HepG2 (cell line): ENCODE measurements at places on chromosomes 7 and 10. TPM values are rescaled to one million over a fixed set of nuclear protein-coding genes. Genes with fewer than 3 reads are reported as not detected.

DNA sequence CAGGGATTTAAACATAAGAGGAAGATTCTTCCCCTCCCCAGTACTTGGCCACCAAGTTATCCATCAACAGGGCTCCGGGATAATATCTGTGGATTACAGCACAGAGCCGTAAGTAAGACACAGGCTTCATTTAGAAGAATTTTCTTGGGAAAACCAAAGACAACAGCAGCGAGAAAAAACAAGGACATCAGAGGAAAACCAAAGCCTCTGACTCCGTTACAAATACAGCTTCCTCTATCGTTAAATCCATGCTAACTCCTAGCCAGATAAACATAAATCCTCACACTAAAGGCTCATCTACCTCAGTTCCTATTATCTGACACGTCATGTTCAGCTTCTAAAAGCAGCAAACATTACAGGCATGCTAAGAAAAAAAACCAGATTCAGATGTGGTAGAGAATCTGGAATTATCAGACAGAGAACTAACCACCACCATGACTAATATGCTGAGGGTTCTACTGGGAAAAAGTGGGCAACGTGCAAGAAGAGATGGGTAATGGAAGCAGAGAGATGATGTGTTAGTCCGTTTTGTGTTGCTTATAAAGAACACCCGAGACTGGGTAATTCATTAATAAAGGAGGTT lies 48.4 kb downstream of the BRI3 start:
- no peak for DNase-seq

- peak; percentile 17 for DNase-seq
Observed at GRCh38 chr7:72538856-72539255, 126.7 kb upstream of the CALN1 start.

GRCh38 chr10:112811741-112812551 lies 138.1 kb upstream of the TCF7L2 start:
- DNase-seq = peak; percentile 95

GRCh38 chr7:42567051-42567450 lies 330.0 kb upstream of the GLI3 start:
- DNase-seq = no peak

GRCh38 chr10:132987671-132988571 lies 45.6 kb upstream of the CFAP46 start:
- DNase-seq = no peak

DNA sequence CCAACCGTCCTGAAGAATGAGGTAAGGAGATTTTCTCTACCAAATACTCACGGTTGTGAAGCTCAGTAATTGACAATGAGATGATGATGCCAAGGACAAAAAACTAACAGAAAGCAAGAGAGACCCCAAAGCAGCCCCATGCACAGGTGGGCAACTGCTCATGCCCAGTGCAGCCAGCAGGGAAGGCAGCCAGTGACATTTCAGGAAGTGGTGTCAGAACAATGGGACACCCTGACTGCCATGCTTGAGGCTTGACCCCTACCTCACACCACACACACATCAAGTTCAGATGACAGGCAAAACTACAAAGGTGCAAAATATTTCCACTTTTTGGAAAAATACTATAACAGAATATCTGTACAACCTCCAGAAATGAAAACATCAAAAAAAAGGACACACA lies 66.9 kb downstream of the CFAP46 start:
- DNase-seq = no peak

GRCh38 chr7:131031099-131031868 lies 296.4 kb upstream of the MKLN1 start:
- no peak for DNase-seq

DNA sequence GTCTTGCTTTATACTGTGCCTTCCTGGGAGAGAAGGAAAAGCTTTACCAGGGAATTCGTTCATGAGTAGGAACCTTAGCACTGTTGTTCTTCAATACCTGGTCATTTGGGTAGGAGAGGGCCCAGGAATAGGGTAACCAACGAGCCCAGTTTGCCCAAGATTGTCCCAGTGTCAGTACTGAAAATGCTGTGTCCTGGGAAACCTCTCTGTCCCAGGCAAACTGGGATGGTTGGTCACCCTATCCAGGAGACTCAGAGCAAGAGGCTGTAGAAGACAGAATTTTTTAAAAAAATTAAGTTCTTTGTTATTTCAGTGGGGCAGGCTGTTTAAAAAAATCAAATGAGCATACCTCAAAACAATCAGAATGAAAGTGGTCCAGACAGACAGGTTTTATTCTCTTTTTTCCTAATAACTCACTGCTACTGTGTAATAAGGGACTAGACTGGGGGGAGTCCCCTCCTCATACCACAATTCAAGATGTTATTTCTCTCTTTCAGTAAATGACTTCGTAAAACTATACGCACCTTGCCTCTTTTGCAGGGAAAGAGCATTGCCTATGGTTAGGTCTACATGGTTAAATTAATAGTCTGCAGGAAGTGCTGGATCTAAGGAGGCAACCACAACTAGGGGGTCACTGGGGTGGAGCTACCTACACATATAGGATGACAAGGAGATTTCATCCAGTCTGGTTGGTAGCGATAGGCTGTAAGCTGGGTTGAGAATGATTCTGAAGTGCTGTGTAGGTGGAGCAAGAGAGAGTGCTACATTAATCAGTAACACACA lies 41.1 kb upstream of the FAM133B start:
- DNase-seq = no peak

- DNase-seq = no peak
Observed at GRCh38 chr7:128757203-128757602, 18.0 kb downstream of the CALU start.

DNA sequence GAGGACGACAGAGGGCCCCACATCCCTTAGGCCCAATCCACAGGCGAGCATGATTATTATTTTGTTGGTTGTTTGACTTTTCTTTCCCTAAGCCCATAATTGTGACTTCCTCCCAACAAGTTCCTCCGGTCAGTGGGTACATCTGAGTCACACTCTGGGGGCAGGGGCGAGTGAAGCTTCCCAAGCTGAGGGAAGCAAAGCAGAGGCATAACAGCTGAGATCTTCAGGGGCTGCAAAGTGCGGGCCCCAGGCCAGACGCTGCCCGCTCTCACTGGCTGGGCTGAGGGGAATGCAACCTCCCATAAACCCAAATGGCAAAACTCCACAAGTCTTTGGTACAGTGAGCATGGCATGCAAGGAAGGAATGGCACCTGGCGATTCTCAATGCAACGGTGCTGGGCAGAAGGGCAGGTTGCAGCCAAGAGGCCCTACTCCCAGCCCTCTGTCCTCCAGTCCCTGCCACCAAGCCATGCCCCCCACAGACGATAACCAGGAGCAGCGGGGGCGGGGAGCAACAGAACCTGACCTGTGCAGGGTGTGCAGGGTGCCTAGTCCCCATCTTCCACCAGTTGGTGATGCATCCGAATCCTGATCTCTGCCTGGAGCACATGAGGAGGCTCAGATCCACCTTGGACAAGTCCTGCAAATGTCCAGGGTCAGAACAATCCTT lies 25.3 kb downstream of the TNS3 start:
- no peak for DNase-seq

DNA sequence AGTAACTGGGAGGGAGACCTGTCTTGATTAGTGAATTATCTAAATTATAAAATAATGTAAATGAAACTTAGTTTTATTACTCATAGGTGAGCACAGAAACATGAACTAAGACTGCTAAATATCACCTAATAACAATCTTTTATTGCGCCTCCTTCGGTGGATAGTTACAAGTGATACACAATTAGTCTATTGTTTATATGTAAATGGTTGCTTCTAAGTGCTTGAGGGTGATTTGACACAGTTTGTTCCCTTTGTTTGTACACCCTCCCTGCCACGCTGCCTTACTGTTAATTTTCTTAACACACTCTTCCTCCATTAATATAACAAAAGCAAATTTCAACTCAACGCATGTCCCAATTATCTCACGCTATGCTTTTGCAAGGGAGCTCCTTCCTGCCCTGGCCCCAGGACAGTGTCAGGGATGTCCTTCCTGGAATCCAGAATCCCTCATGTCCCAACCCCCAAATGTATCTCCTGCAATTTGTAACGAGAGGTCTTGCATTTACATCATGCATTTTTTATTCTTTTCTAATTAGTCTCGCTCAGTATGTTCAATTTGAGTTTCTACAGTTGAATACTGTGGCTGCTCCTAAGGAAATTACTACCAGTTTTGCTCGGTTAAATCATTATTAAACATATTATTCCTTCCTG lies 4.2 kb downstream of the NPSR1 start:
- DNase-seq = no peak

GRCh38 chr10:111086574-111086973 lies 9.7 kb downstream of the ADRA2A start:
- no peak for DNase-seq

GRCh38 chr10:30079408-30079807 lies 20.0 kb upstream of the JCAD start:
- no peak for DNase-seq

DNA sequence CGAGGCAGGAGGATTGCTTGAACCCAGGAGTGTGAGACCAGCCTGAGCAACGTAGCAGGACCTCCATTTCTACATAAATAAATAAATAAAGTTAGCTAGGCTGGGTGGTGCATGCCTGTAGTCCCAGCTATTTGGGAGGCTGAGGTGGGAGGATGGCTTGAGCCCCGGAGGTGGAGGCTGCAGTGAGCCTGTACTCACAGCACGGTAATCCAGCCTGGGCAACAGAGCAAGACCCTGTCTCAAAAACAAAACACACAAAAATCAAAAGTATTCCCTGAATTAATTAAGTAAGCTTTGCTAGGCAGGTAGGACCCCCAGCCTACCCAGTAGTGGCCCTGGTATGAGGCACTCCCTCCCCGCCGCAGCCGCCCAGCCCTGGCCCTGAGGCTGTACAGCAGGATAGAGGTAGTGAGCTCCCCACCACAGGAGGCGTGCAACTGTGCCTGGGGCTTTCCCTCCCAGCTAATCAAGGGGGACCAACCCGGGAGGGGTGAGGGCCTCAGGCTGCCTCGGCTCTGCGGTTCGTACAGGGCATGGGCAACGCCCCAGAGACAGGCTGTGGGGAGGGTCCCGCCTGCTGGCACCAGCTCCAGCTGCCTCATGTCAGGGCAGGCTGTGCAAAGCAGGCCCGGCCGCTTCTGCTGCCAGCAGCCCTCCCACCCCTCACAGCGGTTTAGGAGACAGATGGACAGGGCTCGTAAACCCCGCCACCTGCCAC lies 1.0 kb upstream of the CYP2W1 start:
- no peak for DNase-seq

GRCh38 chr7:5692112-5692844 lies 89.2 kb downstream of the RNF216 start:
- peak; percentile 71 for DNase-seq

DNA sequence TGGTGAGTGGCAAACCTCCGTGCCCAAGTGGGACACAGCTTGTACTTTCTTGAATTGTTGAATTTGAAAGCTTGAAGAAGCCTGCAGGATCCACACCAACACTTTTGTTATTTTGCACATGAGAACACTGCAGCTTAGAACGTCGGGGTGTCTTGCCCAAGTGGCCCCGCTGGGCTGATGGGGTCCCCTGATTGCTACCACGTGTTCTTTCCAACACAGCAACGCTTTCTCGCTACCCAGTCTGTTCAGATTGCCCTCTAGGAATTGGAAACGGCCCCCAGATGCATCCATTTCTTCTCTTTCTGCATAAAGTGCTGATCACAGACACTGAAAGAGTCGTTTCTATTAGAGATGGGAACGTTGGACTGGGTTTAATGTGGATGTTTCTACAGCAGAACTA lies 268.5 kb downstream of the ADARB2 start:
- no peak for DNase-seq

CLDN15 gene
- total RNA-seq = 2.2 and 7.1 TPM in 2 replicates

HMX3 gene
- total RNA-seq = not detected in 2 replicates

RBP3 gene
- not detected in 2 replicates for total RNA-seq
